ENCODE measurements at places on chromosomes 3 and 15.

DNA sequence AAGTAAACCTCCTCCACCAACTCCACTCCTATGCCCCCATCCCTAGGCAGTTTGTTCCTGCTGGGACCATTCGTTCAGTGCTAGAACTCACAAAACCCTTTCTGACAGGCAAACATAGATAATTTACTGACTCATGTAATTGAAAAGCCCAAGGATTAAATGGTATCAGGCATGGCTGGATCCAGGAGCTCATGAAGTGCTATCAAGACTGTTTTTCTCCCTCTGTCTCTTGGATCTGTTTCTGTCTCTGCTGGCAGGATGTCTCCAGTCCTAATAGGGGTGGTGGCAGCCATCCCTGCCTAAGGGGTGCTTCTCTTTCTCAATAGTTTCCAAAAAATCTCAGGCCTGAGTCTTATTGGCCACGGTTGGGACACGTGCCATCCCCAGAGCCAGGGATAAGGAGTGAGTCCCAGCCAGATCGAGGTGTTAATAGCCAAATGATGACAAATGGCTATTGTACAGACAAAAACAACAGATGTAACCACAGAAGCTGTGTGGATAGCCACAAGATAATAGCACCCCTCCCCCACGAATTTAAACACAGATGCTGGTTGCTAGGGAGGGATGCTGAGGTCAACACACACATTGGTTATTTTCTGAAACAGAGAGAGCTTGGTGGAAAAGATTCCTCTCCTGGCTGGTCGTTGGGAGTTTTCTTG, 168.6 kb downstream of the SHQ1 start:
- no peak for DNase-seq

DNA sequence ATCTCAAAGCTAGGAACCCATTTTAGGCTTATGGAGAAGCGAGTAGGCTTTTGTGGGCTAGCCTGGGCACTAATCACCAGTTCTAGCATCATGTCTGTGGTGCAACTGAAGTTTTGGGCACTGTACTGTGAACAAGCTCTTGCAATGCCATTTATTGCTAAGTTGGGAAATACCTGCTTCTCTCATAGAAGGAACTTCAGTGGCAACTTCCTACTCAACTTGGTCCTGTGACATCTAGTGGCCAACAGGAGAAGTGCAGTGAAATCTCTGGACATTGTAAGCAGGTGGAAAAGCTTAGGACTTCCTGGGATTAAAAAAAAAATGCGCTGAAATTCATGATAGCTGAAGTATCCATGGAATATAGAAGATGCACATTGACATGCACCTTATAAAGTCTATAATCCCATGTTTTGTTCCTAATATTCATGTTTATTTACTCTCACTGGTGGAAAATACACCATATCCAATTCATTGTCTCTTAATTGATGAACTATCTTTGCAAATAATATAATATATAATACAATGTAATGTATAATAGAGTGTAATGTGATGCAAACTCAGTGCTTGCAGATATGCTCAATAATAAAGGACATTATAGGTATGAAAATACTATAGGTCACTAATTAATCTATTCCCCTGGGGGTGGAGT, 6.5 kb upstream of the ALDH1A3 start:
- no peak for DNase-seq

GRCh38 chr3:103082501-103082900, 647.7 kb downstream of the ZPLD1 start:
- no peak for DNase-seq

DNA sequence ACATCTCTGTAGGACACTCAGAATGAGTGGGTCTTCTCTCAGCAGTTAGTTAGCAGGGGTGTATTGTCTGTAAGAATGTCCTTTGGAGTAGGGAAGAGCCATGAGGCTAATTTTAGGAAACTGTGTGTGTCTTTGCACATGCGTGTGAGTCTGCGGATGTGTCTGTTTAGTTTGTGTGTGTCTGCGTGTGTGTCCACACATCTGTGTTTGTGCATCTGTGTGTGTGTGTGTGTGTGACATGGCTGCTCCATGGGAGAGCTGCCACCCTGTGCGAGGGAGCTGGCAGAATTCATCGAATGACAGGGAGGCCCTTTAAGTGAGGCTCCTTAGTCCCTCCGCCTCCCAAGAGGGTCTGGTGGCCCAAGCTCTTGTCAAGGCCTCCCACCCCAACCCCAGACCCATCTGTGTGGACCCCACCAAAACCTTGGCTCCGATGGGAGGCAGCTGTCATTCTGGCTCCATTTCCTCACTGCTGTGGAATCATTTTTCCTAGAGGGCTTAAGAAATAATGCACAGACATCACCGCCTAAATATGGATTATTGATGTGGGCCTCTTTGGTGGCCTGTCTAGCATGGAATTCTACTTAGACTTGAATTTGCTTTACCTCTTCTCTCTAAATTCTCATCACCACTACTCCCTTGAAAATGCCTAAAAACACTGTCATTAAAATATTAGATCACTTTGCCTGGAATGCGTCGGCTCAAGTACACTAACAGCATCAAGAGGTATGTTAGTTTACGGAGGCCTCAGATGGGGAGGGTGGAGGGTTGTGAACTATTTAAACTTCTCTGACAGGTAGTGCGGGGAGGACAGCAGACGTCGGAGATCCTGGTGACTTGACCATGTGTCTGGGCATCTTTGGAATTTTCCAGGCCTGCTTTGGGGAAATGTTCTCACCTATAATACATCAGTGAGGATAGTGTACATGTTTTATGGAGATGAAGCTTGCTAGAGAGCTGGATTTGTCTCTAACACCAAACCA, 9.4 kb downstream of the ESYT3 start:
- DNase-seq: no peak

- DNase-seq: no peak
Measured at GRCh38 chr3:69524816-69525215, 138.9 kb upstream of the FRMD4B start.

DNA sequence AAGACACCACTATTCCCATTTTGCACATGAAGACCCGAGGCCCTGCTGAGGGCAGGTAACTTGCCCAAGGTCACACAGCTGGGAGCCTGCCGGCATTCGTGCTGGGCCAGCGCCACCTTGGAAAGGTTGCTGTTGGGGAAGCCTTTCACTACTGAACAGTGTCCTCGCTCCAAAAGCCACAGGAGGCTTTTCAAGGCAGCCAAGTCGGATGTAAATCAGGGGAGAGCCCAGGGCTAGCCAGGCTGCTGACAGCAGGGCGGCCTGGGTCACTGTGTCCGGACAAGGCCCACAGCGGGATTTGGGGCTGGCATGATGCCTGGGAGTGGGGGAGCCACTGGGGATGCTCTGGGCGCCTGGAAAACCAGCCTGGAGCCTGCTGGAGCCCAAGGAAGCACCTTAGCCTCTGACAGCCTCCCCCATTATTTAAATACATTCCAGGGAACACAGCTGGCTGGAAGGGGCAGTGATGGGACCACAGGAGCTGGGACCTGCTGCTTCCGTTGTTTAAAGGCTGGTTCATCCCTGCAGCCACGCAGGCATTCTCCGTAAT, 10.5 kb downstream of the SLC6A6 start:
- no peak for DNase-seq

DNA sequence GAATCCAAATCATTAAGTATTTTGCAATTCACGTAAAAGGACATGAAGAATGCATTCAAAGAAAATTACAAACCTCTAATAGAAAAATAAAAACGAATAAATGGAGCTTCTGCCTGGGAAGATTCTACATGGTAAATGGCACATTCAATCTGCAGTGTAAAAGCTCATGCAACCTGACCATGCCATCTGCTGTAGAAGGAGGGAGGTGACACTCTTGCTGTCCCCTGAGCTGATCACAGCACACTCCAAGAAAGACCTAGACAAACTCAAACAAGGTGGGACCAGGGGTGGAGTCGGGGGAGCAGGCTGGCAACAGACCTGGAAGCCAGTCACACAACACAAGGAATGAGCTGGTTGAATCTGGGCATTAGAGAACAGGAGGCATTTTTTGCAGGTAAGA, 101.8 kb downstream of the BDH1 start:
- DNase-seq: no peak

DNA sequence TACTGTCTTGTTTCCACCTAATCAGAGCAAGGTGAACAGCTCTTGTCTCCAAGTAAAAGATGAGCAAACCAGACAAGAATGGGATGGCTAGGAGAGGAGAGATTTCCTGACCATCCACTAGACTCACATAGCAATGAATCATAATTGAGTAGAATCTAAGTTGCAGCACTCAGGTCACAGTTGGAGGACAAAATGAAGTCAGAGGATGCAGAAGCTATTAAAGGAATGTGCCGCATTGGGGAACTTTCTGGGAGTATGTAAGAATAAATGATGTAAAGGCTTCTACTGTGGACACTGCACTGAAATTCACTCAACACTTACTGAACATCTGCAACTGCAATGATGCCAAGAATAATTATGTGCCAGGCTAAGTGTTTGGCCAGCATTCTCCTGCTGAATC, 217.4 kb upstream of the WNT5A start:
- no peak for DNase-seq

GRCh38 chr15:61327019-61327631, 98.0 kb upstream of the RORA start:
- no peak for DNase-seq

- DNase-seq: no peak
Measured at GRCh38 chr3:68757157-68757556, 175.2 kb downstream of the TAFA4 start.

GRCh38 chr3:179156170-179156569, 8.0 kb downstream of the PIK3CA start:
- no peak for DNase-seq

DNA sequence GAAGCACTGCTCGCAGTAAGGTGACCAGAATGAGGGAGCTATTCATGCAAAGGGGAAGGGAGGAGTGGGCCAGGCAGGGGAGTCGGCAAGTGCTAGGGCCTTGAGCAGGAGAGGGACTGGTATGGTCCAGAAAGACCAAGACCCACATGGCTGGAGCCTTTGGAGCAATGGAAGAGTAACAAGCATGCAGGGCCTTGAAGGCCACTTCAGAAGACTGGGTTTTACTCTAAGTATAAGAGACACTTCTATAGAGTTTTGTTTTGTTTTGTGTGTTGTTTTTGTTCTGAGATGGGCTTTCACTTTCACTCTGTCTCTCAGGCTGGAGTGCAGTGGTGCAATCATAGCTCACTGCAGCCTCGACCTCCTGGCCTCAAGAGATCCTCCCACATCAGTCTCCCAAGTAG, 42.0 kb downstream of the BFSP2 start:
- no peak for DNase-seq

GRCh38 chr3:190768891-190769290, 93.6 kb downstream of the GMNC start:
- no peak for DNase-seq

- no peak for DNase-seq
Measured at GRCh38 chr3:4986175-4986781, 7.0 kb downstream of the BHLHE40 start.

DNA sequence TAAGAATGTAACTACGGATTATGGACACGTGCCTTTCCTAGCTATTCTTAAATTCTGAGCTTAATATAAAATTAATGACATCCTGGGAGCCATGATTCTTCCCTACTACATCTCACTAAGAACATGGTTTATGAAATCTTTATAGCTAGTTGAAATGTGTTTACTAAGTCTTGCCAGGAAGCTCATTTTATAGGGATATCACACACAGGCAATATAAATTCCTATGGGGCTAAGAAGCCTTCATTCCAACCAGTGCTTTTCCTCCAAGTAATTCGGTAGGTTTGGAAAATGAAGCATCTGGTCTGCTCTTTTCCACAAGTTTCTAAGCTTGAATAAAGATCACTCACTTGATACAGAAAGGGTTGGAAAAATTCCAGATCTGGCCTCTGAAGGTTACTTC, 802.6 kb downstream of the FHIT start:
- DNase-seq: no peak

DNA sequence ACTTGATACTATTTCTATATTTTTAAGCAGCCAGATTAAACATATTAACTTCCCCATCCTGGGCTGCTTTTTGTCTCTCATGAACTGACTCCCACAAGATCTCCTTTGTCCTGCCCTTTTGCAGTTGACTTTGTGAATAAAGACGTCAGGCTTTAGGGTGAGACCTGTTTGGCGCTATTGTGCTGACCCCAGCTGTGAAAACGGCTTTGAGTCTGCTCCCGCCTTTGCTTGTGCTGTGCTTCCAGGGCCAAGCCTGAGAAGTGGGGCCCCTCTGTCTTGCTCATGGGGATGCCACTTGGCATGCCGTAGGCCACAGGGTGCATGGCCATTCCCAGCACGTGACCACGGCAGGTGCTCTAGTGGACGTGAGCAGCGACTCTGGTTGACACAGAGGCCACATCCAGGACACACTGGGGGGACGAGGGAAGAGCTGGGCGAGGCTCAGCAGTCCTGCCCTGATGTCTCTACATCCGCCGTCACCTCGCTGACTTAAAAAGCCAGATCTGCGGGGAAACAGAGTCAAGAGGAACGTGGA, 268.9 kb upstream of the LYSMD4 start:
- DNase-seq: no peak

- no peak for DNase-seq
Measured at GRCh38 chr3:73637042-73637441, 12.3 kb upstream of the PDZRN3 start.

DNA sequence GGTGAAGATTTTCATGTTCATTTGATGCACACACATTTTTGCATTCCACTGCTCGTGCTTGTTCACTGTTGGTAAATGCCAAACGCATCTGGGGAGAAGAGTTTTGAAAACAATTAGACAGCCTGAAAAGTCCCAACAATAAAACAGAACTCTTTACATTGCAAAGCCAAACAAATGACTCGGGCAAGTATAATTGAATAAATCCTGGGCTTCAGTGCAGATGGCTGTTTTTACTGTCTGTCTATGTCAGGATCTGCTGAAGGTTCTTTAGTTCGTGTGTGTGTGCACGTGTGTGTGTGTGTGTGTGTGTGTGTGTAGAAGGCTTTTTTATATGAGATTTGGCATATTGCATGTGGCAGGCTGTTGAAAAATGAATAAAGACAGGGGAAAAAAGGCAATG, 277.5 kb upstream of the CDIN1 start:
- no peak for DNase-seq

- DNase-seq: no peak
Measured at GRCh38 chr15:77826006-77826695, 193.4 kb upstream of the LINGO1 start.

DNA sequence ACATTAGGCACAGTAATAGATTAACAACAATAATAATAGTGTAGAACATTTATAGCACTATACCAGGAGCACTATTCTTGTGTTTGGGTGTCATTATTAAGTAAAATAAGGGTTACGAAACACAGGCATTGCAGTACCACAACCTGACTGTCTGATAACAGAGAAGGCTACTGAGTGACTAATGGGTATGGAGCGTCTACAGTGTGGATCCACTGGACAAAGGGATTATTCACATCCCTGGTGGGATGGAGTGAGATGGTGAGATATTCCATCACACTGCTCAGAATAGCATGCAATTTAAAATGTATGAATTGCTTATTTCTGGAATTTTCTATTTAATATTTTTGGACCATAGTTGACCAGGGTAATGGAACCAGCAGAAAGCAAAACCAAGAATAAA, 18.2 kb downstream of the MINDY4B start:
- DNase-seq: no peak

GRCh38 chr3:130973406-130973805, 53.2 kb downstream of the ASTE1 start:
- DNase-seq: no peak

GRCh38 chr15:89787944-89788343, 11.8 kb downstream of the MESP2 start:
- no peak for DNase-seq

Data from right renal pelvis (tissue), 4 donors.